ENCODE measurements at places on chromosomes 12 and 14. TPM values are rescaled to one million over a fixed set of nuclear protein-coding genes. Genes with fewer than 3 reads are reported as not detected.

GPRC5A gene
- total RNA-seq: 8.1 TPM

MEG3 gene
- total RNA-seq: 117 TPM

NRL gene
- total RNA-seq: 3.7 TPM

ENDOU gene
- not detected for total RNA-seq

LRFN5 gene
- total RNA-seq: 1.8 TPM

NID2 gene
- 675 TPM for total RNA-seq

BTBD6 gene
- 45.9 TPM for total RNA-seq

SYCP3 gene
- not detected for total RNA-seq

CMA1 gene
- not detected for total RNA-seq

CLBA1 gene
- 8.9 TPM for total RNA-seq

LAG3 gene
- total RNA-seq: 0.43 TPM

LTBR gene
- total RNA-seq: 261 TPM

PITPNM2 gene
- total RNA-seq: 1.9 TPM

NRDE2 gene
- total RNA-seq: 4.3 TPM

PTPRO gene
- total RNA-seq: 0.09 TPM

KRT73 gene
- total RNA-seq: not detected

CLEC2D gene
- total RNA-seq: 2.7 TPM

DIO3 gene
- total RNA-seq: not detected

ETV6 gene
- total RNA-seq: 7.9 TPM

KLRD1 gene
- total RNA-seq: not detected

LBHD2 gene
- total RNA-seq: 0.26 TPM

DIO2 gene
- total RNA-seq: 0.09 TPM

DGLUCY gene
- 20.9 TPM for total RNA-seq

PIP4K2C gene
- total RNA-seq: 7.4 TPM

SERPINA6 gene
- not detected for total RNA-seq

CEBPE gene
- total RNA-seq: not detected

KLRB1 gene
- total RNA-seq: not detected

RAB2B gene
- total RNA-seq: 16.3 TPM

KRT71 gene
- not detected for total RNA-seq

FGF6 gene
- not detected for total RNA-seq

ALX1 gene
- total RNA-seq: 6.1 TPM

GALNT16 gene
- total RNA-seq: 1.1 TPM

Measured in pericardium fibroblast (primary cell).